ENCODE measurements at places on chromosomes 7 and 10.

DNA sequence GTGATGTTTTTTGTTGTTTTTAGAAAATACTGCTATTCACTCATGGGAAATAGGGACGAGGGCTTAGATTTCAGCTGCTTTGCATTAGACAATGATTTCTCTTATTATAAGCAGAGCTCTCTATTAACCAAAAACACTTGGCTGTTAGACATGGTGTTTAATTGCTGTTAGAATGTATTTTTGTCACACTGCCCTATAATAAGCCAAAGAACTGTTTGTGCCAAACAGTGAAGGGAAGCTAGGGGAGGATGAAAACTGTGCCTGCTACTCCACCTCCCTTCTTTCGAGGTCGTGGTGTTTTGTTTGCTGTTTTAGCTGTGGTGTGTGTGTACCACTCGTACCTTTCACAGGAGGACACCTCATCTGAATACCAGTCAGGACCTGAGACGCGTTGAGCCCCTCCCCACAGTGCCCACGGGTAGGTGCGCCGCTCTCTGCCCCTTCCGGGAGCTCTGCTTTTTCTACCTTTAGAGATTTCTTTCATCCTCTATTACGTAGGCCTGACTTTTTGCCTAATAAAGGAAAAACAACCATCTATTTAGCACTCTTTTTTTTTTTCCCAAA, 57.9 kb downstream of the CUX1 start:
- DNase-seq = no peak

DNA sequence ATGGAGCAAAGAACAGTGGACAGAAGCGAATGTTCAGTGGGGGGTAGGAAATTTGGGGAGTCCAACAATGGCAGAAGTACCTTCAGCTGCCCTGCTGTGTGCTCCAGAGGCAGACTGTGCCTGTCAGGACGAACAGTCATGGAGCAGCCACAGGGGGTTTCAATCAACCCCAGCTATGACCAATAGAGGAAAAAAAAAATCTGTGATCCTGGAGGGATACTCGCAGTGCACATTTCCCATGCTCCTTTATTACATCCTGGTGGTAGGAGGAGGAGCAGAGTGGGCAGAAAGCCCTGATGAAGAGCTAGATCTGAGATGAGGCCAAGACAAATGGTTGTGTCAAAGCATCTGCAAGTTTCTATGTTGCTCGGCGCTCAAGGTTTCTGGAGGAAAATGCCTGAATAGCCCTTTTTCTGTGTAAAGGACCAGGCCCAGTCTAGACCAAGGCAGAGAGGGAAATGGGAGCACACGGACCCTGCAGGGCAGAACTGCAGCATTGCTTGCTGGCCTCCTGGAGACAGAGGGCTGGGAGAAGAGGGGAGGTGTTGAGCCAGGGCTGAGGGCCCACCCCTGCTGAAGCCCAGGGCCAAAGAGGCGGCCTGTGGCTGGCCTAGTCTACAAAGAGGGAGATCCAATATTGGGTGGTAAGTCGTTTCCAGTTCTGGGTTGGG, 201.5 kb downstream of the GRID1 start:
- DNase-seq = no peak

- no peak for DNase-seq
These were observed 1.9 kb downstream of the TBXAS1 start for GRCh38 chr7:139830782-139831501.

DNA sequence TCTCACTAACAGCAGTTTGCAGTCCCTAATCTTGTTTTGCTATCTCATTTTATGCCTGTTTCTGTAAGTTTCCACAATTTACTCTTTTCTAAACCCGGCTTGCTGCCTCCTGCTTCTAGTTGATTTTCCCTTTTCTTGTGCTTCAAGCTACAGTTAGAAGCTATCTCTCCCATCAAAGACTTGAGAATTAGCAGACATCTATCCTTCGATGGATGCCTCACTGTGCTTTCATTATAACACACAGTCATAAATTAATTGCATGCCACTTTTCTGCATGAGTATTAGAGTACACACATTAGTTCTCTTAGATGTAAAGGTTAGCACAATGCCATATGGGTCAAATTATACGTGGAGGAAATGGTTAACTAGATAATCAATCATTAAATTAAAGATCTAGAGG, 48.7 kb downstream of the SEMA3A start:
- no peak for DNase-seq

GRCh38 chr10:16481052-16481728, 40.5 kb downstream of the C1QL3 start:
- DNase-seq = no peak

DNA sequence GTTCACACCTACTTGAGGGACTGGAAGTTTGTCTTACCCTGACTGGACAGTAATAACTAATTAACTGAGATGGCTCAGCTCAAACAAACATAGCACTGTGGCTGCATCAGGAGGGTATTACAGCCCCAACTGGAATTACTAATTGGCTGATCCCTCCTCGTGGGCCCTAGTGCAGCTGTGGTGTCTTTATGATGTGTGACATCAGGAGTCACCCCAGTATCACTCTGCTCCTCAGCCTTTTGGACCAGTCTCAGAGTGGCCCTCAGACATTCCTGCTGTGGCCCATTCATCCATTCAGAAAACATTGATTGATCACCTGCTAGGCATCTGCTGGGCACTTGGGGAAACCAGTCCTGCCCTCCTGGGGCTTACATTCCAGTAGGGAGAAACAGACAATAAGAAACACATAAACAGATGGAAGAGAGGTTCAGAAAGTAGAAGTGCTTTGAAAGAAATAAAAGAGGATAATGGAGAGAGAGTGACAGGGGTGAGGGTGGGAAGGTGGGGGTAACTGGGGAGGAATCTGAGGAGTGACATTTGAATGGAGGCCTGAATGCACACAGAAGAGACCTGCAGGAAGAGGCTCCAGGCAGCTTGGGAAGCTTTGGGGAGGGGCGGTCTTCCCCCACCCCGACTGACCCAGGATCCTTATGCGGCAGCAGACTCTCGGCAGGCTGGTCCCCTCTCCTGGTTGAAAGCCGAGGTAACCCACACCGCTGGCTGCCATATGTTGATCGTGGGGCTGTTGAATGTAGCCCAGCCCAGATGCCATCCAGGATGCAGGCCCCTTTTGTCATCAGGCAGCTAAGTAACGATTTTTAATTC, 113.1 kb downstream of the C10orf105 start:
- no peak for DNase-seq

GRCh38 chr7:136914016-136914415, 45.6 kb downstream of the CHRM2 start:
- DNase-seq = no peak

Data from CD4-positive, alpha-beta T cell (primary cell).